ENCODE measurements at places on chromosomes 1 and 21. TPM values are rescaled to one million over a fixed set of nuclear protein-coding genes. Genes with fewer than 3 reads are reported as not detected.

The NOTCH2 gene
- total RNA-seq: 61.6 TPM

The OSBPL9 gene
- 66.4 TPM for total RNA-seq

The PRAMEF25 gene
- total RNA-seq: not detected

The DISP3 gene
- total RNA-seq: not detected

The CACNA1S gene
- not detected for total RNA-seq

The PADI6 gene
- total RNA-seq: not detected

The WDR3 gene
- 38.2 TPM for total RNA-seq

The BRINP3 gene
- total RNA-seq: not detected

The A3GALT2 gene
- total RNA-seq: not detected

The SHISA4 gene
- total RNA-seq: 3.9 TPM

DNA sequence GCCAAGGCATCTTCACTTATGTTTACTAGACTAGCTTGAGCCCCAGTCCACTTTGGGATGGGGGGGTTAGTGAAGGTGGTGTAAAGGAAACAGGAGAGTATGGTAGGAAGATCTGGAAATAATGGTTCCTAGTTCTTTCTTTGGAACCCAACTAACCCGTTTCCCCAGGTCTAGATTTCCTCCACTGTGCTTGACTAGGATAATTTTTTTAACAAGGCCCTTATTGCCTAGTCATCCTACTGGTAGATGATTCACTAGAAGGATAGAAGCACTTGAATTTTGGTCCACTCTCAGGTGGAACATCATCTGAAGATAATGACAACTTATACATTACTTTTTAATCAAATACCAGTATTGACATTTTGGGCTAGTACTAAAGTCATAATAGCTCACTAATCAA is 45.9 kb upstream of the MYOCOS start:
- peak; percentile 30 for DNase-seq

GRCh38 chr21:44303490-44303981 is 3.7 kb downstream of the PFKL start:
- no peak for DNase-seq

GRCh38 chr1:43270421-43271095 is 775 bp downstream of the TMEM125 start:
- DNase-seq: peak; percentile 80

GRCh38 chr21:40829791-40830190 is 17.2 kb downstream of the DSCAM start:
- no peak for DNase-seq

DNA sequence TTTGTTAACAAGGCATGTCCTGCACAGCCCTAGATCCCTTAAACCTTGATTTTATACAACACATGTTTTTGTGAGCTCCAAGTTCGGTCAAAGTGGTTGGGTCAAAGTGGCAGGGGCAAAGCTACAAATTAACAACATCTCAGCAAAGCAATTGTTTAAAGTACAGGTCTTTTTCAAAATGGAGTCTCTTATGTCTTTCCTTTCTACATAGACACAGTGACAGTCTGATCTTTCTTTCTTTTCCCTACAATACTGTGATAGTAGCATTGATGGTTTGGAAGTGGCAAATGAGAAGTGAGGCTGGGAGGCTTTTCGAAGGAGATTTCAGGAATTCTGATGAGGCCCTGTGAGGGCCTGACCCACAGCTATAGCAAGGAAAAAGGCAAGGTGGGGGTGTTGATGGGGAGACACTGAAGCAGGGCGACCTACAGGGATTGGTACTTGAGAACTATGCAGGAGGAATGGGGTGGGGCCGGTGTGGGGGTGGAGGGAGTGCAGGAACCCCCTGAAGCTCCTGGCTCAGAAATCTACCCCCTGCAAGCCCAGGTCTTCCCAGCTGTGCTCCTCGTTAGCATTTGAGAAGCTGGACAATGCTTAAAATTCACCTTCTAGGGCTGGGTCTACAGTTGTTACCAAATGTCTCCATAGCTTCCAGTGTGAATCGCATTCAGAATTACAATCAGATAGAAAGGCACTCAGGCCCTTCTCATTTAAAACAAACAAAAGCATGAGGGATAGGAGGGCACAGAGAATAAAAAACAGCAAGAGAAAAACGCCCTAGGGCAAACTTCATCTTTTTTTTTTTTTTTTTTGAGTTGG is 102.6 kb upstream of the PPM1J start:
- no peak for DNase-seq

DNA sequence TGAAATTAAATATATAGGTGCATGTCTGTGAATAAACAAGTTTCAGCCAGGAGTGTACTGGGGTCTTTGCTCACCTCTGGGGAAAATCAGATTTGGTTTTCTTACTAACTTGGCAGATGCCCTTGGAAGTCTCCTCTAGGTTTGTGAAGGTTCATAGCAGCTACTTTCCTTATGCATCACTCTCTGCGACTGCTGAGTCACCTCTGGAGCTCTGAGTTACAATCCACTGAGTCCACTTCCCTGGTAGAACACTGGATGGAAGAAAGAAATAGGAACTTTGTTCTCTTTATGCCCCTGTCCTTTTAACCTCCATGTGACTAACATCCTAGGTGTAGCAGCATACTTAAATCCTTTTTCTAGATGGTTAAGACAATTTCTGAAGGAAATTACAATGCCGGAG is 4.4 kb upstream of the FASLG start:
- peak; percentile 83 for DNase-seq

GRCh38 chr1:193094112-193094511 is 11.1 kb downstream of the GLRX2 start:
- no peak for DNase-seq

DNA sequence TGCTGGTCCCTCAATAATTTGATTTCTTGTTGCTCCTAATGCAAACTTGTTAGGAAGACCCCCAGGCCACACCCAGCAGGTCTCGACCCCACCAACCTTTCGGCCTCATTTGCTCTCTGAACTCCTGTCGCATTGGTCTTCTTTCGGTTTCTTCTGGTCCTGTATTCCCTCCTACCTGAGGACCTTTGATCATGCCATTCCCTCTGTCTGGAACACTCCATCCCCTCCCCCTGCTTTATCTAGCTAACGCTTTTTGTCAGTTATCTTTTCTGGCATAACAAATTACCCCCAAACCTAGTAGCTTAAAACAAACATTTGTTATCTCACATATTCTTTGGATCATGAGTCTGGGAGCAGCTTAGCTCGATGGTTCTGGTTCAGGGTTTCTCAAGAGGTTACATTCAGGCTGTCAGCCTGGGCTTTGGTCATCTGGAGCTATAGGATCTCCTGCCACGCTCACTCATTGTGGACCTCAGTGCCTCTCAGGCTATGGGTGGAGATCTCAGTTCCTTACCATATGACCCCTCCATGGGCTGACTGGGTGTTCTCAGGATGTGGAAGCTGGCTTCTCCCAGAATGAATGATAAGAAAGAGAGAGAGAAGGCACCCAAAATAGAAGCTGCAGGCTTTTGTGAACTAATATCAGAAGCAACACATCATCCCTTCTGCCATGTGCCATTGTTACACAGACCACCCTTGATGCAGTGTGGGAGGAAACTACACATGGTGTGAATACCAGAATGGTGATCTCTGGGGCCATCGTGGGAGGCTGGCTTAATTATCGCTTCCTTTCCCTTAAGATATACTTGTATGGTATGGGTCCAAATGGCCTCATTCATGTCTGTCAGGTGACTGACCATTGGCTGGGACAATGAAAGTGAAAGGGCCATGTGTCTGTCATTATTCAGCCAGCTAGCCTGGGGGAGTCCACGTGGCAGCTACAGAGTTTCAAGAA is 29.1 kb upstream of the BCAR3 start:
- DNase-seq: no peak

DNA sequence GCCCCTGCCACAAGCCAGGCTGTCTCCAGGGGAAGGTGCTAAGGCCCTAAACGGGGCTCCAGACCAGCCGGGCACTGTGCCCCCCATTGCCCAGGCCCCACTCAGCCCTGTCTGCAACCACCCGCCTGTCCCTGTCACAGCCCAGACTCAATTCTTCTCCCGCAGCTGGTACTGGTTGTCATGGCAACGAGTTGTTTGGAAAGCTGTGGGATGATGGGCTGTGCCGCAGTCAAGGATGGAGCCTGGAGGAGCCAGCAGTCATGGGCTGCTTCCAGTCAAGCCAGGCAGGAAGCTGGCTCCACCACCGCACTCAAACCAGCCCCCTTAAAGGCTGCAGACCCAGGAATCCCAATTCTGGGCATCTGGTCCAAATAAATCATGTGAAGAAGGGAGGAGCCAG is 4.2 kb downstream of the SPOCD1 start:
- no peak for DNase-seq

- DNase-seq: no peak
Measured at GRCh38 chr21:44450999-44451398, 4.3 kb upstream of the LRRC3 start.

DNA sequence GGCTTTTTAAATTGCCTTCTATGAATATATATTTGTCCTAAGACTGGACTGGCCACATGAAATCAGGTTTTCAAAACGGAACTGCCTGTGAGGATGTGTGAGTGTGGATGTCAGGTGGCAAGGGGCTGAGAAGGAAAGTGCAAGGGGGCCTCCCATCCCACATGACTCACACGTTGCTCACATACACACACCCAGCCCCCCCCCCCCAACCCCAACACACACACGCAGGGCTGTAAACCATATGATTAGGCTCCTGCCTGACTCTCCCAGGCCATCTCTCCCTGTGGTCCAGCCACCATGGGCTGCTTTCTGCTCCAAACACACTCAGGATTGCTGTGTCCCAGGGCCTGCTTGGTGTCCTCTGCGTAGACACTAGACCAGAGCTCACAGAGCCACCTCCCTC is 22.4 kb downstream of the DEGS1 start:
- peak; percentile 82 for DNase-seq

DNA sequence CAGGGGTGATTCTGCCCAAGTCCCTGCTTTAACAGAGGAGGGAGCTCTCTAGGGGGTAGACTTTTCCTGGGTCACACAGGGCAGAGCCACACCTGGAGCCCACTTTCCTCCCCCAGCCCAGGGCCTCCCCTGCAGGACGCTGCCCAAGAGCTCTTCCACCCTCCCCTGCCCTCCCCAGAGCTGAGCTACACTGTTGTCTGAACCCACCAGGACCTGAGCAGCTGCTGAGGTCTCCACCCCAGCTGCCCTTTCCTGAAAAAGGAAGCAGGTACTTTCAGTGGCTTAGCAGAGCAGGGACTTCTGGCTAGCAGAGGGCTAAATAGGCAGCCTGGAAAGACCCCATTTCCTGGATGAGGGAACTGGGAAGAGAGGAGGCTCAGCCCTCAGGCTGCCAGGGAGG is 169.3 kb upstream of the ETV3 start:
- no peak for DNase-seq

DNA sequence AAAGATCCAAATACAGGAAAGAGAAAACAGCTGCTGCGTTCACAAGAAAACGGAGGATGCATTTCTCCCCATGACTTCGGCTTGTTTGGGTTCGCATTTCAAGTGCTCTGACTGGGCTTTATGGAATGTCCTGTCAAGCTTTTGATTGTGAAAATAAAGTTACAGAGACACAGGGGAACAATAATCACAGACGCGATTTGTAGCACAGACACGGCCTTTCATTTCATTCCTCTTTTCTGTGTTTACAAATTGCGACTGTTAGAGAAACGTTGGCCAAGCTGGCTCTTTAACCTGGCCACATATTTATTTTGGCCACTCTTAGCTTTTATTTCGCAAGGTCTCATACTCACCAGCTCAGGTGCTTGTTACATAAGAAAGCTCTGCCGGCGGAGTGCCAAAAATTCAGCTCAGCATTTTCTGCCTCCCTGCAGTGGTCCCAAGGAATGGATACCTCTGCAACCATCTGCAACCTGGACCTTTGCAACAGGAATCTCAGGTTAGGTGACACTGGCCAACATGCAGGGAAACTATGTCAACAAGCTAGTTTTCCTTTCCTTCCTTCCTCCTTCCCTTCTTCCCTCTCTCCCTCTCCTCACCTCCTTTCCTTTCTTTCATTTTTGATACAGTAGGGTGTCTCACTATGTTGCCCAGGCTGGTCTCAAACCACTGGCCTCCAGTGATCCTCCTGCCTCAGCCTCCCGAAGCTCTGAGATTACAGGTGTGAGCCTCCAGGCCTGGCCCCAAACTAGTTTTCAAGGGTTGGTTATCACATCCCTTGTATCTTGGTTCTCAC is 58.2 kb upstream of the SLC45A1 start:
- DNase-seq: peak; percentile 81

DNA sequence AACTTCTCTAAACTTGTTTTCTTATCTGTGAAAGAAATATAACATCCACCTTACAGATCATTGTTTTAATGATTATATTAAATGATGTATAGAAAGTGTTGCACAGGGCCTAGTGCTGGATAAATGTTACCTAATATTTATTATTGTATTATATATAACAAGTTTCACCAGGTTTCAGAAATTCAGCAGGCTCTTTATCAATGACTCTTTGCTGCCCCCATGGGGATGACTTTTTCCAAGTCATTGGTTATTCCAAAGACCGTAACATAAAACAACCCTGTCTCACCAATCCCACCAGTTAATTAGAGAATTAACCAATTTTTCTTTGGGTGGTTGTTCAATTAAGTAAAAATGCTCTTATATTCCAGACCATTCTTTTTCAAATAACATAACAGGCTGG is 7.3 kb upstream of the DEDD start:
- DNase-seq: peak; percentile 57

DNA sequence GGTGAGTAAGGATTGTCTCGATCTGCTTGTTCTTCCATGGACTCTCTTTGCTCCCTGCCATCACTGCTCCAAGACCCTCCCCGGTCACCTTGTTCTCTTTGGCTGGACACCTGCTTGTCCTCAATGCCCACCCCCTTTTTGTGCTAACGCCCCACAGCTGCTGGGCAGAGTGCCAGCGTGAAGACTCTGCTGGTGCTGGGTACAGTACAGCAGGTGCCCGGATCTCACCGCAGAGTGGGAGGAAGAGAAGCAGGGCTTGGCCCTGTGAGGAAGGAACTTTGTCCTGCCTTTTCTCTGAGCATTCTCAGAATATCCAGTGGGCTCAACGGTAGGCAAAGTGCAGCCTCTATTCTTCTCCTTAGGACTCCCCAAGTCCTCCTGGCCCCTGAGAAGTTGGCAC is 90.1 kb downstream of the PLXNA2 start:
- no peak for DNase-seq

- DNase-seq: no peak
Measured at GRCh38 chr21:37553078-37553481, 186.5 kb downstream of the DYRK1A start.

DNA sequence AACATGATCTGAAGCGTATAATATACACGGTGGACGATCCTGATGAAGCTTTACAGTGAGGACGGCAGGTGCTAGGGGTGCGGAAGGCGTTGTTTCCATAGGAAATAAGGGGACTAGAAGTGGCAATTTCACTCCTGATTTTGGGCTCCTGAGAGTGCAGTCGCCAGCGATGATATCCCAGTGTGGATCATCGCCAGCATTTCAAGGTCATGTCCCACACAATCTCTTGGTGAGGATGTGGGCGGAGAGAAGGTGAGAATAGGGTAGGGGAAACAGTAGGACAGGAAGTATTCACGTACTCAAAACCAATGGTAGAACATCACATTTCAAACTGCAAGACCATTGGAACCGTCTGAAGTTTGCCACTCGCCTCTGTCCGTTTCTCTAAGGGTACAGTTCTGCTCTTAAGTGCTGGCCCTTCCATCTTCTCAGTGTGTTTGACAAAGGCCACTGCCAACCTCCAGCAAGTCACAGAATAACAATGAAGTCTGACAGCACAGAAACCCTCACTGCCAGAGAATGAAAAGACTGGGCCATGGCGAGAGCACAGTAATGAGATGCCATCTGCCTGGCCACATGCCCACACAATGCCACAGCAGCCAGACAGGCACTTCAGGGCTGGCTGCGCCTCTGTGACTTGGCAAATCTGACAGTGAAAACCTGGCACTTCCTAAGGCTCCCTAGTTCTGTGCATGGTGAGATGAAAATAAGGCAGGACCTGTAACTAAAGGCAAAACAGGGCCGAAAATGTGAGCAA is 27.9 kb downstream of the PCSK9 start:
- no peak for DNase-seq
